ENCODE measurements at places on chromosomes 2 and 18.
A peak's percentile ranks its signal among the peaks of the same experiment; 100 is the strongest.

- H3K36me3 ChIP-seq: no peaks in the 10 kb centered on the region
- H3K4me3 ChIP-seq: peak overlapping the region; percentile 54
- no peak for DNase-seq
- no peaks in the 10 kb centered on the region for H3K4me1 ChIP-seq
- H3K27me3 ChIP-seq: no peaks in the 10 kb centered on the region
These were observed 81.0 kb upstream of the PPM1B start for GRCh38 chr2:44087714-44088092.

DNA sequence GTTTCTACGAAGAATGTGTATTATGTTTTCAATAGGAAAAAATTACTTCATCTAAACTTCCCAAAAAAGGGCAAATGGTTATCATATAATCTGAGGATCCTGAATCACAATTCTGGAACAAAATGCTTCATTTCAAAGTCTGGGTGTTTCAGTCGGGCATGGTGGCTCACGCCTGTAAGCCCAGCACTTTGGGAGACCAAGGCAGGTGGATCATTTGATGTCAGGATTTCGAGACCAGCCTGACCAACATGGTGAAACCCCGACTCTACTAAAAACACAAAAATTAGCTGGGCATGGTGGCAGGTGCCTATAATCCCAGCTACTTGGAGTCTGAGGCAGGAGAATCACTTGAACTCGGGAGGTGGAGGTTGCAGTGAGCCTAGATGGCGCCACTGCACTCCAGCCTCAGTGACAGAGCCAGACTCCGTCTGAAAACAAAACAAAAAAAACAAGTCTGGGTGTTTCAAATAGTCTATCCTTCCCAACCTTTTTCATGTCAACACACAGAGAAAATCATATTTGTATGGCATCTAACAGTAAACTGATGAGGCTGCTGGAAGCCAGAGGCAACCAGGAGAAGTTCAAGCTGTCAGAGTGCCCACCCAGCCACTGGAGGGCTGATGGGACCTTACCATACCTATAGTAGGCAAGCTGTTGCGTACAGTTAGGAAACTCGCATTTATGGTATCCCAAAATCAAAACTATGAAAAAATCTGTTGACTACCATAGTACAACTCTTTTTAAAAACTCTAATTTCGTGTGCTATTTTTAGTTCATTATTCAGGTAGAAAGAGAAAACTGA lies 14.6 kb downstream of the NBAS start:
- no peaks in the 10 kb centered on the region for H3K27me3 ChIP-seq
- H3K27ac ChIP-seq: no peak overlapping the region
- H3K4me3 ChIP-seq: no peak overlapping the region
- peaks cover 18% of the 10 kb centered on the region for H3K36me3 ChIP-seq
- DNase-seq: no peak

DNA sequence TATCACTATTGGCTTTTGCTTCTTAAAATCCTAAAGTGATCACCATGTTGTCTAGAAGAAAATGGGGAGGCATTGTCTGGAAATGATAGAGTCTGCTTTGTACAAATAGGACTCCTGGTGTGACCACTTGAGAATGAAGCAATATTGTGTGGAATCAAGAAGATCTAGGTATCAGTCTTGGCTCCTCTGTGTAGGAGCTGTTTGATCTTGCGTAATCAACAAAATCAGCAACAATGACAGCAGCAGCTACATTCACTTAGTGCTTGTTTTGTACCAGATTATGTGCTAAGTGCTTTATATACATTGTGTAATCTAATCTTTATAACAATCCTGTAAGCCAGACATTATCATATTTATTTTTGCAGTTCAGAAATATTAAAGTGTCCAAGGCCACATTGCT lies 17.8 kb downstream of the NCOA1 start:
- H3K4me1 ChIP-seq: peaks cover 6% of the 10 kb centered on the region
- no peak for DNase-seq
- no peak overlapping the region for H3K4me3 ChIP-seq
- H3K27me3 ChIP-seq: no peaks in the 10 kb centered on the region
- H3K27ac ChIP-seq: no peak overlapping the region

- no peaks in the 10 kb centered on the region for H3K27me3 ChIP-seq
- no peak for DNase-seq
These were observed 443.6 kb upstream of the TRIB2 start for GRCh38 chr2:12273111-12273510.

- H3K36me3 ChIP-seq: no peaks in the 10 kb centered on the region
- no peak overlapping the region for H3K4me3 ChIP-seq
- no peaks in the 10 kb centered on the region for H3K27me3 ChIP-seq
These were observed 119.1 kb downstream of the FSIP2 start for GRCh38 chr2:185857691-185858090.

- no peak for DNase-seq
- H3K27me3 ChIP-seq: no peaks in the 10 kb centered on the region
- no peak overlapping the region for H3K27ac ChIP-seq
These were observed 16.7 kb upstream of the ADI1 start for GRCh38 chr2:3535794-3536681.

DNA sequence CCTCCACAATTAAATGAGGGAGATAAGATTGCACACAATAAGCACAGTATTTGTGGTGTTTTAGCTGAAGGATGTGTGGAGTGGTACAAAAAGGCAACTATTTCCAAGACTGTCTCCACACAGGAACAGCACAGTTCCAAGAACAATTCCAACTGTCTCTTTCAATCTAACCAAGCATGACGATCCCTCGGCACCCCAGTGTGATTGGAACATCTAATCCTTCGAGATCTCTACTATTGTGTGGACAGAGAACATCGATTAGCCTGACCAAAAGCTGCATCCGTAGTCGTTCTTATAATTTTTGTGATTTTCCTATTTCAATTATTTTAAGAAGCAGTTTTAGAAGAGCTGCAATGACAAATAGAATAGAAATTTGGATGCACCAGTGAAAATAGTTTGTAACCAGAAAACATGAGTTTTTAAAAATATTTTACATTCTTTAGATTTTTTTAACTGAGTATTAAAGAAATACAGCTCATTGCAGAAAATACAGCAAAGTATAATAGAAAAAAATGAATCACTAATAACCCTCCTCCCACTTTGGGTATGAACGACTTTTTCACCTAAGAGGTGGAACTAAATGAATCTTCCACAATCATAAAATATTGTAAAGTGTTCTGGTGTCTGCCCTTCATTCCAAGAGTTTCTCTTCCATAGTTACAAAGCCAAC lies 76.4 kb upstream of the CABLES1 start:
- no peaks in the 10 kb centered on the region for H3K27me3 ChIP-seq
- DNase-seq: no peak
- no peaks in the 10 kb centered on the region for H3K36me3 ChIP-seq
- H3K27ac ChIP-seq: no peak overlapping the region

GRCh38 chr2:237154082-237154638 lies 68.5 kb downstream of the COPS8 start:
- H3K36me3 ChIP-seq: no peaks in the 10 kb centered on the region
- peak; percentile 55 for DNase-seq
- no peak overlapping the region for H3K27ac ChIP-seq
- no peaks in the 10 kb centered on the region for H3K27me3 ChIP-seq
- no peak overlapping the region for H3K4me3 ChIP-seq

DNA sequence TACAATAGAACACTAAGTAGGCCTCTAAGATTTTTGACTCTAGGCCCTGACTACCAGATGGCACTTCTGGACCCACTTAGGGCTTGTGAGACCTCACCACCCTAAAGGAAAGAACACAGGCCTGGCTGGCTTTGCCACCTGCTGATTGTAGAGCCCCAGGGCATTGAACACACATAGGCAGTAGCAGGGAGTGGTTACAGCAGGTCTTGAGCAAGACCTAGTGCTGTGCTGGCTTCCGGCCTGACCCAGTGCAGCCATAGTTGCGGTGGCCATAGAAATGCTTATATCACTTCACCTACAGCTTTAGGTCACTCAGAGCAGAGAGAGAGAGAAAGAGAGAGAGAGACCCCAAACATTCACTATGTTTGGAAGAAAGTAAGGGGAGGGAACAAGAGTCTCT lies 223.2 kb downstream of the LRATD1 start:
- no peaks in the 10 kb centered on the region for H3K4me1 ChIP-seq
- no peak overlapping the region for H3K4me3 ChIP-seq
- DNase-seq: no peak
- no peak overlapping the region for H3K27ac ChIP-seq
- H3K27me3 ChIP-seq: no peaks in the 10 kb centered on the region

- DNase-seq: no peak
- H3K36me3 ChIP-seq: no peaks in the 10 kb centered on the region
- no peaks in the 10 kb centered on the region for H3K4me1 ChIP-seq
These were observed 140.2 kb upstream of the OTOS start for GRCh38 chr2:240280621-240281020.

- H3K27me3 ChIP-seq: no peaks in the 10 kb centered on the region
- no peak for DNase-seq
- H3K36me3 ChIP-seq: no peaks in the 10 kb centered on the region
- H3K4me3 ChIP-seq: no peak overlapping the region
- H3K27ac ChIP-seq: no peak overlapping the region
- H3K4me1 ChIP-seq: no peaks in the 10 kb centered on the region
These were observed 942.6 kb downstream of the SUCLG1 start for GRCh38 chr2:83516503-83516902.

DNA sequence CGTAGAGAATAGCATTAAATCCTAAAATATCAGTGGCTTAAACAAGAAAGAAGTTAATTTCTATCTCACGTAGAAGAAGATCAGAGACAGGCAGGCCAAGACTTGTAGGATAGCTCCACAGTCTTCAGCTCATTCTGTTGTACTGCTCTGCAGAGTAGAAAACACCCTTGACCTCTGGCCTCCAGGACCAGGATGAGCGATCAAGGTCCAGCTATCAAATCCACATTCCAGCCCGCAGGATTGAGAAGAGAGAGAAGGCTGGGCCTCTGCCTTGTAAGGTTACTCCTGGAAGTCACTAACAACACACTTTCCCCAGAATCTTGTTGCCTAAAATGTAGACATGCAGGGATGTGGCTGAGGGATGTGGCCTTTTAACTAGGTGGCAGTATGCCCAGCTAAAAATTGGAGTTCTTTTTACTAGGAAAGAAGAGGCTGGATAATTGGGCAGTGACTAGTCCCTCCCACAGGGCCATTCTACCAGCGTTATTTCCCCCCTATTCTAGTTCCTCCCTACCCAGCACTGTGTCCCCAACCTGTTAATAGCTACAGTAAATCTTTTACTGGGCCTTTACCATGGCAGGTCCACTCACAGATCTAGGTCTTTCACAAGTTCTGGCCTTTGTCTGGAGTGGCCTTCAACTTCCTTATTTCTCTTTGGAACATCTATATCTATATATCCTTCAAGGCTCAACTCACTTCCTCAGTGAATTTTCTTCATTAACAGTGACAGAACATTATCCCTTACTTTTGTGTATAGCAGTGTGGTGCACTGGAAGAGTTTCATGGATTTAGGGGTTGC lies 165.0 kb downstream of the DIS3L2 start:
- H3K4me1 ChIP-seq: no peaks in the 10 kb centered on the region
- no peak for DNase-seq
- no peaks in the 10 kb centered on the region for H3K27me3 ChIP-seq
- H3K4me3 ChIP-seq: no peak overlapping the region
- peaks cover 2% of the 10 kb centered on the region for H3K36me3 ChIP-seq

- H3K4me3 ChIP-seq: no peak overlapping the region
- H3K4me1 ChIP-seq: no peaks in the 10 kb centered on the region
- DNase-seq: no peak
- no peaks in the 10 kb centered on the region for H3K36me3 ChIP-seq
- no peak overlapping the region for H3K27ac ChIP-seq
These were observed 101.6 kb upstream of the TEX51 start for GRCh38 chr2:126796931-126797621.

DNA sequence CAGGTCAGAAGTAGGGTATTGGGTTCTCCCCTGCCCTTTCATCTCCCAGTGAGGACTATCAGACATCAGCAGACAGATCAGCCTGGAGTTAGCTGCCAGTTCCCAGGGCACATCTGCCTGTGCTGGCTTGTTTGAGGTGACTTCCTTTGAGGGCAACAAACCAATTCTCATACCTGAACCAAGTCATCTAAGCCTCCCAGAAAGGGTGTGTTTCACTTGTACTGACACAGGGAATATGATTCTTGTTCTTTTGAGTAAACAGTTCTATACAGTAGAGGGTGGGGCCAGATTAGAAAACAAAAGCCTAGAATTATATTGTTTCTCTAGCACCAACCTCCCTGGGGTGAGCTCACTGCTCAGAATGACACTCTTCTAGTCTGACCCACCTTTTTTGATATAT lies 591.9 kb downstream of the SLC4A3 start:
- H3K4me3 ChIP-seq: no peak overlapping the region
- no peaks in the 10 kb centered on the region for H3K36me3 ChIP-seq

DNA sequence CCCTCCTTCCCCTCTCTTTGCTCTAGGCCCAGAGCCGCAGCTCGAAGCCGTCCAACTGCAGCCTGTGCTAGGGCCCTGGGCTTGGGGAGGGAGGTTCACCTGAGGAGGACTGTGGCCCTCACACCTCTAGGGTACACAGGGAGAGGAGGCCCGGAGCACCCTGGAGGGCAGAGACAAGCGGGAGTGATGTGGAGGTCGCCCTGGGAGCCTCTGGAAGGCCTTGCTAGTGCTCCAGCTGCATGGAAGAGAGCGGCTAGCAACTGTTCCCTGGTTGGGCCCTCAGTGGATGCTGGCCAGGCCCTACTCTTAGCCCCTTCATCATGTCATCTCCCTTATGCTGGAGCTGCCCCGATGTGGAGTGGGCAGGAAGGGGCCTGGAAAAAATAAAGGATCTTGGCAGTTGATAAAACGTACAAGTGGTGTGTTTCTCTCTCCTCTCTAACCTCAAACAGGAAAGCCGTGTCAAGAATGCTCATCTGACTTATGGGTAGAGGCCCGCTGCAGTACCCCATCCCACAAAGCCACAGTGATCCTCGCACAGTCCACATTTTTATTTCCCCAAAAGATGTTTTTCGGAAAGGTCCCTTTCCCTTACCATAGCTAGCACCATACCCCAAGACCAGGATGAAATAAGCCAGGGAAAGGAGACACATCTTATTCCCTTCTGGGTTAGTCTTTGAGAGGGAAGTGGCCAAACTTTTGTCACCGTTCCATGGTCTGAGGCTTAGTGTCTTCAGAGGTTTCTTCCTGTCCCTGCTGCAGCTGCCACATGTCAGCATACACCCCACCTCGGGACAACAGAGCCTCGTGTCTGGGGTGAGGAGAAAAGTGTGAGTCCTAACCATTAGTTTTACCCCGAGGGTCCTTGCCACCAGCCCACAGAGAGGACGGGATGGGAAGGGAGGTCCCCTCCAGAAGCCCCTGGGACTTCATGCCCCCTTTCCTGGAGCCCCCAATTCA lies 2.9 kb downstream of the ZFAND2B start:
- H3K4me3 ChIP-seq: no peak overlapping the region
- H3K4me1 ChIP-seq: peaks cover 14% of the 10 kb centered on the region

GRCh38 chr2:217964275-217965161 lies 38.3 kb downstream of the TNS1 start:
- no peak for DNase-seq
- H3K4me1 ChIP-seq: no peaks in the 10 kb centered on the region
- H3K36me3 ChIP-seq: no peaks in the 10 kb centered on the region
- no peak overlapping the region for H3K27ac ChIP-seq
- H3K4me3 ChIP-seq: no peak overlapping the region
- peaks cover 31% of the 10 kb centered on the region for H3K27me3 ChIP-seq

- no peaks in the 10 kb centered on the region for H3K36me3 ChIP-seq
- H3K4me1 ChIP-seq: no peaks in the 10 kb centered on the region
- DNase-seq: no peak
- no peaks in the 10 kb centered on the region for H3K27me3 ChIP-seq
- no peak overlapping the region for H3K27ac ChIP-seq
- H3K4me3 ChIP-seq: no peak overlapping the region
These were observed 1031.8 kb upstream of the ZEB2 start for GRCh38 chr2:145551686-145552085.

Measured in T-cell (primary cell).